ENCODE measurements at places on chromosomes 3 and 15. TPM values are rescaled to one million over a fixed set of nuclear protein-coding genes. Genes with fewer than 3 reads are reported as not detected.

PEX11A gene
- 17.8 TPM for total RNA-seq

CRYGS gene
- total RNA-seq, result 2.8 TPM

WDR93 gene
- 1.1 TPM for total RNA-seq

FEZF2 gene
- not detected for total RNA-seq

- H3K27me3 ChIP-seq, result no peaks in the 10 kb centered on the region
- peaks cover 7% of the 10 kb centered on the region for H3K4me1 ChIP-seq
- no peak overlapping the region for H3K4me3 ChIP-seq
- no peak overlapping the region for H3K27ac ChIP-seq
- no peaks in the 10 kb centered on the region for H3K36me3 ChIP-seq
- DNase-seq, result no peak
Measured at GRCh38 chr3:71186801-71187200, 396.7 kb downstream of the FOXP1 start.
